ENCODE measurements at places on chromosomes 13 and 19.

DNA sequence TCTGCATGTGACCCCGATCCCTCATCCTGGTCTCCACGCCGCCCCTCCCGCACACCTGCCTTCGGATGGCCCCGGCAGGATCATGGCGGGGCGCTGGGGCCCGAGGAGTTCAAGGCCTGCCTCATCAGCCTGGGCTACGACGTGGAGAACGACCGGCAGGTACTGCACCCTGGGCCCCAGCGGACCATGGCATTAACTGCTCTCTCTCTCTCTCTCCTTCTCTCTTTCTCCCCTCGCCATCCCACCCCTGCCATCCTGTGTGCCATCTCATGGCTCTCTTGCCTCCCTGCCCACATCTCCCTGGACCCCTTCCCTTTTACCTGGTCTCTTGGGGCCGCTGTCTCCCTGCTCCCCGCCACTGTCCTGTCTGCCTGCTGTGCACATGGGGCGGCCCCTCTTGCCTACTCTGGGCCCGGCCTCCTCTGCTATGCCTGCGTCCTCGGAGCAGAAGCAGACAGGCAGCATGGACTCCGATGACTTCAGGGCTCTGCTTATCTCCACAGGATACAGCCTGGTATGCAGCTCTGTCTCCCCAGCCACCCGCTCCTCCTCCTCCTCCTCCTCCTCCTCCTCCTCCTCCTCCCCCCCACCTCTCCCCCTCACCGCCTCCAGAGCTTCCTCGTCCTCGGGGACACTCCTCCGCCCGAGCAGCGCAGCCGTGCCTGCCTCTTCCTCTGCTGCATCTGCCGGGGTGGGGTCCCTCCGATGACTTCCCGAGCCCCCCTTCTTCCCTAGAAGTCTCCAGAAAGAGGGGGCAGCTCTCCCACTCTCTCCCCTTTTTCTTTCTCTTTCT, 16.2 kb downstream of the CAPN12 start:
- DNase-seq, result no peak

DNA sequence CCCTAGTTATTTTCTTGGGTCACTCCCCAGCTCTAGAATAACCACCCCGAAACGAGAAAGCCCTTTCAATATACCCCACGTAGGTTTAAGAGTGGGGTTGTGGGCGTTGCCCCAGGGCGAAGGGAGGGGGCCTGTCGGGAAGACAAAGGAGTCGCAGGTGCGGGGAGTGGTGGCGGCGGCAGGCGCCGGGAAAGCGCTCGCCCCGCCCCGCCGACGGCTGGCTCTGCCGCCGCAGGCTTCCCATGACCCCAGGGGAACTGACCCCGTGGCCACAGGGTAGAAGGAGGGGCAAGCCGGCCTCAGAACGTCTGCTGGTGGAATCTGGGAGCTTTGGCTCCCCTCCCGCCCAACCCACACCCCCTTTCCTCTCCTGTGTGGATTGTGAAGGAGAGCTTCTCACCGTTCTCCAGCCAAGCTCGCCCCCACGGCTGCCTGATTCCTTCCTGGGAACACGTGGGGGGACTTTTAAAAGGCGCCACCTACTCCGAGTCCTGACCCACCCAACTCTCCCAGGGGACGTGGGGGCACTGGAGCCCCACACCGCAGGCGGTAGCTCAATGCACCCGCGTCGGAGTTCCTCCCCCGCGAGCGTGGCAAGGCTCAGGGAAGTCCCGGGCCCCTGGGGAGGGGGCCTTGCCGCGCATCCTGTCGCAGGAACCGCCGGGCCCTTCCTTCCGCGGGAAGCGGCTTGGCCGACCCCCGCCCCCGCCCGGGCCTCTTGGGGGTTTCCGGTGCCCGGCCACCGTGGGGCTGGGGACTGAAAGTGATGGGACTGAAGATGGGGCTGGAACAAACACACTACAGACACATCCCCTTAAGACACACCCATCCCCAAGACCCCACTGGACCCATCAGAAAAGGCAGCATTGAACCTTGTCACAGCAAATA, 5.5 kb downstream of the IER2 start:
- DNase-seq, result peak; percentile 61

- no peak for DNase-seq
Observed at GRCh38 chr13:113854238-113855011, 9.5 kb downstream of the GAS6 start.

- DNase-seq, result no peak
Observed at GRCh38 chr19:405121-405965, 3.6 kb downstream of the C2CD4C start.

GRCh38 chr13:106259928-106260327, 275.5 kb downstream of the EFNB2 start:
- no peak for DNase-seq

GRCh38 chr19:4379383-4380253, 20.7 kb downstream of the SH3GL1 start:
- DNase-seq, result no peak

GRCh38 chr13:95197548-95197947, 103.7 kb downstream of the ABCC4 start:
- DNase-seq, result no peak

GRCh38 chr13:79459906-79460305, 21.0 kb upstream of the NDFIP2 start:
- no peak for DNase-seq

GRCh38 chr13:49292742-49293486, 45.2 kb downstream of the CDADC1 start:
- no peak for DNase-seq

DNA sequence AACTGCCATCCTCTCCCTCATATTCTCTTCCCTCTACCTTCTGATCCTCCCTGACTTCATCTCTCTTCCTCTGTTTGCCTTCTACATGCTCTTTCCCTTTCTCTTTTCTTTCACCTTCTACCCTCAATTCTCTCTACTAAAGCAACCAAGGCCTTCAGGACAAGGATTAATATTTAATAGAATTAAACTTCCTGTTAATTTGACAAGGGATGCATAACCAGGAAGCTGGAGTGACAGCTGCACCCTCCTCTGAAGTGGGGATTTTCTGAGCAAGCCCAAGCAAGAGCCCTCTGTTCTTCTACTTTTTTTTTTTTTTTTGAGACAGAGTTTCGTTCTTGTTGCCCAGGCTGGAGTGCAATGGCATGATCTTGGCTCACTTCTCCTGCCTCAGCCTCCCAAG, 63.4 kb upstream of the MED4 start:
- DNase-seq, result no peak

DNA sequence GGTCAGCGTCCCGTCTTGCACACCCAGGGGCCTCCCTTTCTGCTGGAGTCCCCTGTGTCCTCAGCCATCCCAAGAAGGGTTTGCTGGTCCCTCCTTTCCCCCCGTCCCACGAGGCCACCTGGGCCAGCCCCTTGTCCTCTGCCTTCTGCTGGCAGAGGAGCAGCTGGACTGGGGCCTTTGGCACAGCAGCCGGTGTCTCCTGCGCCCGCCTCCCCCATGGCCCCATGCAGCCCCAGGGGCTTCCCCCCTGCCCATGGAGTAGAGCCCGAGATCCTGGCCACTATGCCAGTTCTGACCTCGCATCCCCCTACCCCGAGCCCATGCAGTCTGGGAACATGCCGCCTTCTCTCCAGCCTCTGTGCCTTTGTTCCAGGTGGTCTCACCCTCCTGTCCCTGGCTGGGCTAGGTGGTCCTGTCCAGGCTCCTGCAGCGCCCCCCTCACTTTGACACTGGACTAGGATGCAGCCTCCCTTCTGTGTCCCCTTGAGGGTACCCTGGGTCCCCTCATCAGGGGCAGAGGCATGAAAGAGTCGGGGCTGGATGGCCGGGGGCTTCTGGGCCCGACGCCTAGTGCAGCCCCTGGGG, 5.7 kb upstream of the GARIN5A start:
- DNase-seq, result no peak

DNA sequence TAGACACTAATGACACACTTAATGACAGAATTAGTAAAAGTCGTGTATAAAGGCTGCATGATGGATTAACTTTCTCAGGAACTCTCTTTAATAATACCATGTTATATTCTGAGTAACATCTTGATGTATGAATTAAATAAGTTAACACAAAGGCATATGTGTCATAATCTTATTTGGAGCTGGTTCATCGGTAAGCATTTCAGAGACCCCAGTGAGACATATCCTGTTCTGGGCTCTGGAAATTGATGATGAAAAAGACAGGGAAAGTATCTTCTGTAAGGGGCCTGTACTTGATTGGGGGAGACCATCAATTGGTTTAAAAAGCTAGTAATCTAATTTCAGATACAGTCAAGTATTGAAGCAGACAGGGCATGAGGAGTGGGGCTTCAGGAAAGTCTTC, 547.9 kb downstream of the GPC6 start:
- no peak for DNase-seq

DNA sequence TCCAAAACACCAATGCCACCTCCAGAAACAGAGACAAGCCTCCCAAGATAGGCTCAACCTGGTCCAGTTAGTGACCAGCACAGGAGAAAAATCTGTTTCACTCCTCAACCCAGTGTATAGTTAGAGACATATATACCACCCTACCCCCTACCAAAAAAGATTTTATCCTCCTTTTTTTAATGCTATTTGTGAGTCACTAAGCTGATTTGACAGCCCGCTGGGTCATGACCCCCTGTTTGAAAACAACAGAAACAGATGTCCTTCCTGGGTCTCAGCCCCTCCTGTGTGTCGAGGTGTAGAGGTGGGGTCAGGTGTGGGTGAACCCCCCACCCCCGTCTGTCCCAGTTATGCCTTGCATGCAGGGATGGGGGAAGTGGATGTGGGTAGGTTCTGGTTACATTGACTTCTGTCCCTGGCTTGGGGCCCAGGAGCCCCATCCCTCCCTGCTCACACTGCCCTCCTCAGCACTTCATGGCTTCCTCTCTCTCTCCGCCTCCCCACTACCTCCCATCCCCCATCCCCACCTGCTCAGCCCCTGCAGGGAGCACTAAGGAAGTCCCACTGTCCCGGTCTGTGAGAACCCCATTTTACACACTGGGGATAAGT, 14.0 kb upstream of the TOMM40 start:
- DNase-seq, result no peak

- DNase-seq, result no peak
Observed at GRCh38 chr13:60327511-60327910, 69.5 kb upstream of the TDRD3 start.

DNA sequence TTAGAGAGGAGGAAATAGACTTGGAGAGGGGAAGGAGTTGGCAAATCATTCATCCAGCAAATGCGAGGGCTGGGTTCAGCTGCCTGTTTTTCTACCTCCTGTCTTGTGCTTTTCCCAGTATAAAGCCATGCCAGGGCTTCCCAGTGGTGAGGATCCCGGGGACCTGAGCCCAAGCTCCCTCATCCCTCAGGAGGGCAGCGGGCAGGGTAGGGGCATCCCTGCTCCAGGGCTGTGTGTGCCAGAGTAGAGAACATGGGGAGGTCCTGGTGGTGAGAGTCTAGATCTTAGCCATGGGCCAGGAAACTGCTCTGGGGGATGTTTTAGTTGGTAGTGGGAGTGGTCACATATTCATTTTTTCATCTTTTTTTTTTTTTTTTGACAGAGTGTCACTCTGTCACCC, 43.6 kb downstream of the GPR12 start:
- DNase-seq, result no peak

DNA sequence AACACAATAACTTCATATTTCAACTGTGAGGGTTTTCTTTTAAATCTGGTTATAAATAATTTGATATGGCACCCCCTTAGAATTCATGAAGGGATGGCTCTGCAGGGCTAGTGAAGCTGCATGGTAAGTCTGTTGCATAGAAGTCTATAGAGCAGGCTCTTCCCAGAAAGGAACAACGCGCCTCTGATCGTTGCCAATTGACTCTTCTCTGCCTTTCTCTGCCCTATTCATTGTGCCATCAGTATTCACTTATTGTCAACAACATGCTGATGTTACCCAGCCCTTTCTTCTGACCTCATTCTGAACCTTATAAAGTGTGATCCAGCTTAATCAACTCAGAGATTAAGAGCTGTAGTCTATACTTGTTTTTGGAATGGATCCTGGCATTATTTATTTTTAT, 16.3 kb upstream of the DCT start:
- DNase-seq, result no peak

- no peak for DNase-seq
Observed at GRCh38 chr13:110230661-110231347, 76.2 kb downstream of the COL4A1 start.

GRCh38 chr19:16334411-16334810, 9.8 kb downstream of the KLF2 start:
- DNase-seq, result no peak

DNA sequence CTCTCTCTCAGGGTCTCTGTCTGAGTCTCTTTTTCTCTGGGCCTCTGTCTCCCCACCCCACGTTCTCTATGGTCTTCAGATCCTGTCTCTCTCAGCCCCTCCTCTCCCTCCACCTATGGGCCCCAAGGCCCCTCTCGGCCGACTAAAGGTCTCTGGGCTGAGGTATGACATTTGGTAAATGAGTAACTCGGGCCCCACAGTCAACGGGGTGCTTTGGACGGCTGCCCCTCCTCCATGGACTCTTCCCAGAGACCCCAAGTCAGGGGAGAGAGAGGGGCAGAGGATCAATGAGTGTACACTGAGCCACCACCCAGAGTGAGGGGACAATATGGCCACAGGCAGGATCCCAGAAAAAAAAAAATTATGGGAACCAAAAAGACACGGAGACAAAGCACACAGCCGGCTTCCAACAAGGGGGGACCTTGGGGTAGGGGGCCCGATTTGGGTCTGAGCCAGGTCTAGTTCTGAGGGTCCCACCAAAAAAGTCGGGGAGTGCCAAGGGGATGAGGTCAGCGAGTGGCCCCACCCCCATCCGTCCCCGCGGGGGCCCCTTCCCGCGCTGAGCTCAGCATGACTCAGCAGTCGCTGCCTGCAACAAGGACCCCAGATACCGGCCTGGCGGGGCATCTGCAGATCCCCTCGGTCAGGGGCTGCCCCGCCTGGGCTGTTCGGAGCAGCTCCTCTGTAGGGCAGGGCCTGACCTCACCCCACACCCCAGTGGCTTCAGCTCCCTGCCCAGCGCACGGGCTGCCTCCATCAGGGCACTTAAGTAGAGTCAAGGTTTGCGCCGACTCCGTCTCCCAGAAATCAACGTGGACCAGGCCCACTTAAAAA, 1.5 kb upstream of the FTL start:
- DNase-seq, result no peak

GRCh38 chr13:113489549-113490495, 689 bp downstream of the DCUN1D2 start:
- DNase-seq, result no peak

- DNase-seq, result no peak
Observed at GRCh38 chr19:35845215-35846037, 6.9 kb downstream of the NPHS1 start.

DNA sequence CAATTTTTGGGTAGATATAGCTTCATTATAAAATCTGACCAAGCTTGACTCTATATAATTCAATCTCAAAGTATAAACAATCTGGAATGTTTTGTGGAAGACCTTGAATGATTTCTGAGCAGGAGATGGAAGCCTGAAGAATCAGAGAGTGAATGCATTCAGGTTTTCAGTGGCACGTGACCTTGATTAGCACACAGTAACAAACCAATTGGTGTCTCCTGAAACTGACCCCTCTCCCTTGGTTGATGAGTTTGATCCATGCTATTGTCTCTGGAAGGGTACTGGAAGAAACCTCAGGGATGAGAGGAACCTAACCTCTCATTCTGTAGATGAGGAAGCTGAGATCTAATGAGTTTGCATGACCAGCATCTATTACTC, 39.6 kb downstream of the PCDH8 start:
- DNase-seq, result no peak

GRCh38 chr19:55254625-55254977, 4.2 kb downstream of the PPP6R1 start:
- no peak for DNase-seq

- no peak for DNase-seq
Observed at GRCh38 chr19:4577020-4577782, 17.7 kb upstream of the SEMA6B start.
